Adrenal gland (tissue), 19 donors: ENCODE measurements at places on chromosomes 2 and 18.

DNA sequence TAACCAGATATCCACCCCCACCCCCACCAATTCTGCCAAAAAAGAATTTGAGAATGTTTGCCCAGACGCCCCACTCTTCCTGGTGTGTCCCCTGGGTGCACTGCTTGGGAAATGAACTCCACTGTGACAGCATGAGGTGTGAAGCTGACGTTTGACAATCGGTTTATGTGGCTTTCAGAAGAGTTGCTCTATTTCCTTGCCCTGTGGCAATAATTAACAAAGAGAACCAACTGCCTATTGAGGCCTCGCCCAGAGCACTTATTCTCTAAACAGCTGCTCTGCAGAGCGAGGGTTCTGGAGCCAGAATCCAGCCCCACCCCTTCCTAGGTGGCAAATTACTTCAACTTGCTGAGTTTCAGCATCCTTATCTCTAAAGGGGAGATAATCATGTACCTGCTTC is 115.8 kb upstream of the SIX3 start:
- no peak for DNase-seq

DNA sequence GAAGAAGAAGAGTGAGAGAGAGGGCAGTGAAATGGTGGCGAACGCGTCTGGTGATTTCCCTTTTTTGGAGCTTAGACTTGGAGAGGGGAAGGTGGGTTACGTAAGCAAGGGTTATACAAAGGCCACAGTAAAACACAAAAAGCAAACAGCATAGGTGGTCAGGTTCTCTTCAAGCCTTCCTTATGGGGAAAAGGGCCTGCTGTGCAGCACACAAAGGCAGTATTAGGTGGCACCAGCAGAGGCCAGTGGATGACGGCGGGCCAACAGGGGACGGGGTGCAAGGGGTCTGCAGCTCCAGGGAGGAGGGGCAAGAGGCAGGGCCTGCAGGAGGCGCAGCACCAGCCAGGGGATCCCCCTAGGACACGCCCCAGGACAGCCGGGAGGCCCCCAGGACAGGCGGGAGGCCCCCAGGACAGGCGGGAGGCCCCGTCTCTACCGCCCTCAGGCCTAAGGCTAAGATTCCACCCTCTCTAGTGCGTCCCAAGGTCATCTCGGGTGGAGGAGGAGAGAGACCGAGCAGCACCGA is 32.6 kb upstream of the NPC1 start:
- DNase-seq, result peak; percentile 30

DNA sequence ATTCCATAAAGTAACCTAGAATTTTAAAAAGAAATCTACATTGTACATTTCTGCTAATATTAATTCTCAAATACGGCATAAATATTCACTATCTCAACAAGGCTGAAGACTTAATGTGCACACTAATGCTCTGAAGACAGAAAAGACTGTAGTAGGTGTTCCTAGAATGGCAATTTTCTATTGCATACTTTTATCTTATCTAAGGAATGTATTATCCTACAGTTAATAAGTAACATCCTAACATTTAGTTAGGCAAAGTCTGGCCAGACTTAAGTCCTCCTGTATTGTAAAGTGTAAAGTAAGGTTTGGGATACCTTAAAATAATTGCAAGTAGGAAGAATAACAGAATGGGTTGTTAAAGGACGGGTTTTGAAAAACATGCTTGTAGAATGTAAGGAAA is 42.2 kb downstream of the CHST9 start:
- no peak for DNase-seq

DNA sequence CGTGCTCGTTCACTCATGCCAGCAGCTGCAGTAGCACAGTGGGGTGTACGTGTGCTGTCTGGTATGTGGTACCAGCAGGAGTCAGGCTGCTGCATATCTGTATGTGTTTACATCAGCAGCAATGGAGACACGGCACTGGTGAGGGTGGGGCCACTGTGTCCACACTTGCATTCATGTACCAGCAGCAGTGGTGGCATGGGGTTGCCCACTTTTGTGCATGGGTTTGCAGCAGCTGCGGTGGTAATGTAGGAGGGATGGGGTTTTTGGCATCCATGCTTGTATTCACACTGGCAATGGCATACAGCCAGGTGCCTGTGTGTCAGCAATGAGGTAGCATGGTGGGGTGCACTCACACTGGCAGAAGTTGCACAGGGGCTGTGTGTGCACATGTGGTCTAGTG is 187.8 kb downstream of the KCNJ3 start:
- DNase-seq, result no peak

DNA sequence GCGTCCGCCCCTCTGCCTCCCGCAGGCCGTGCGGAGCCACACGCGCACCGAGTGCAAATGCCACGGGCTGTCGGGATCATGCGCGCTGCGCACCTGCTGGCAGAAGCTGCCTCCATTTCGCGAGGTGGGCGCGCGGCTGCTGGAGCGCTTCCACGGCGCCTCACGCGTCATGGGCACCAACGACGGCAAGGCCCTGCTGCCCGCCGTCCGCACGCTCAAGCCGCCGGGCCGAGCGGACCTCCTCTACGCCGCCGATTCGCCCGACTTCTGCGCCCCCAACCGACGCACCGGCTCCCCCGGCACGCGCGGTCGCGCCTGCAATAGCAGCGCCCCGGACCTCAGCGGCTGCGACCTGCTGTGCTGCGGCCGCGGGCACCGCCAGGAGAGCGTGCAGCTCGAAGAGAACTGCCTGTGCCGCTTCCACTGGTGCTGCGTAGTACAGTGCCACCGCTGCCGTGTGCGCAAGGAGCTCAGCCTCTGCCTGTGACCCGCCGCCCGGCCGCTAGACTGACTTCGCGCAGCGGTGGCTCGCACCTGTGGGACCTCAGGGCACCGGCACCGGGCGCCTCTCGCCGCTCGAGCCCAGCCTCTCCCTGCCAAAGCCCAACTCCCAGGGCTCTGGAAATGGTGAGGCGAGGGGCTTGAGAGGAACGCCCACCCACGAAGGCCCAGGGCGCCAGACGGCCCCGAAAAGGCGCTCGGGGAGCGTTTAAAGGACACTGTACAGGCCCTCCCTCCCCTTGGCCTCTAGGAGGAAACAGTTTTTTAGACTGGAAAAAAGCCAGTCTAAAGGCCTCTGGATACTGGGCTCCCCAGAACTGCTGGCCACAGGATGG is 7.1 kb upstream of the WNT10A start:
- DNase-seq, result no peak

DNA sequence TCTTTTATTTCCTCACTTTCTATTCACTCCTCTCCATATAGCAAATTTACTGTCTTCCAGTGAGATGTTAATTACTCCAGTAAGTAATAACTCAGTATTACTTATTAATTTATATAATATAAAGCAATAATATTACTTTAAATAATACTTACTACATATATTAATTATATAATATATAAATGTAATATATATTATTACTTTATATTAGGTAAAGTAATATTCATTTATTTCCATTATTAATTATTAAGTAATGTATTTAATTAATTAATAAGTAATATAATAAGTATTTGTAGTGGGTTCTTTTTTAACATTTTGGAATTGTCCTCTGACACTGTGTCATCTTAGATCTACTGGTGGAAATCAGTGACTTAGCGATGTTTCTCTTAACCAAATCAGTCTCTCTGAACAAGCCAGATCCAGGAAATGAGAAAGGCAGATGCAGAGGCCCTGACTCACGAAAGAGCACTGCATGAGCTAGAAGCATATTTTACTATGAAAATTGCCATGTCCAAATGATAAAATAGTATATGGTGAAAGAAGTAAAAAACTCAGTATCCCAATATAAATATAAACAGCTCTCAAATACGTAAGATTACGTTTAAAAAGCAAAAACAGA is 115.9 kb downstream of the DSEL start:
- DNase-seq, result no peak

GRCh38 chr2:239226677-239227581 is 173.9 kb downstream of the HDAC4 start:
- peak; percentile 57 for DNase-seq

GRCh38 chr2:100767224-100767653 is 52.7 kb upstream of the NPAS2 start:
- no peak for DNase-seq

- DNase-seq, result no peak
Measured at GRCh38 chr18:6370410-6370809, 44.3 kb downstream of the L3MBTL4 start.

GRCh38 chr2:117794668-117795067 is 19.8 kb upstream of the DDX18 start:
- DNase-seq, result no peak

DNA sequence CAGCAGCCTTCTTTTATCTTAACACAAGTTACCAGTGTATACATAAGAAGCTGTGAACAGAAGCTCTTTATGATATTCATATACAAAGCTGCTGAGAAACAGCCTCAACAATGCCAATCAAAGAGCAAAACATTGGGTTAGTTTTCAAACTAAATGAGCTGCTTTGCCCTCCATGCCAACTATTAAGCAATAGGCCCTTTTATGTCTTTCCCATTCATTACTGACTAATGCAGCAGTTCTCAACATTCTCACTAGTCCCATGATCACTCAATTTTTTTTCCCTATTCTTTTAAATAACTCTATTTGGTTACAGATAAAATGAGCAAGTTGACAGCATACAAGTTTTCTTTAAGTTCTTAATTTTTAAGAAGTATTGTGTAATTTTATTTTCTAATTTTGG is 57.9 kb upstream of the FRZB start:
- peak; percentile 35 for DNase-seq

DNA sequence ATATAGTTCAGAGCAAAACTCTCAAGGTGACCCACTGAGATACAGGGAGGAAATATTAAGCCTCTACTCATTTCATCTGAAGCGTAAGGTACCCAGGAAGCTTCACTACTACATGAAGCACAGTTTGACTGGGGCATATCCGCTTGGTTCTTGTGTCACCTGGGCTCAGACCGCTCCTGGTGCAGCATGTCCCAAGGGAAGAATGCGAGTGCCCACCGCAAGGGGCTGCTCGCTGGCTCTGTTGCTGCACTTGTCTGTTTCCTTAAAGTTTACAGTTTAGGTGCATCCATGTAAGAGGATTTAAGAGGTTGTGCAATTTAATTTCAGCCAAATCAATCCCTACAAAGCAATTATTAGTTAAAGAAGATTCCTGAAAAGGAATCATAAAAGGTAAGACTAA is 507.8 kb downstream of the FBXO15 start:
- DNase-seq, result no peak

GRCh38 chr2:48601349-48601748 is 16.3 kb upstream of the GTF2A1L start:
- no peak for DNase-seq

DNA sequence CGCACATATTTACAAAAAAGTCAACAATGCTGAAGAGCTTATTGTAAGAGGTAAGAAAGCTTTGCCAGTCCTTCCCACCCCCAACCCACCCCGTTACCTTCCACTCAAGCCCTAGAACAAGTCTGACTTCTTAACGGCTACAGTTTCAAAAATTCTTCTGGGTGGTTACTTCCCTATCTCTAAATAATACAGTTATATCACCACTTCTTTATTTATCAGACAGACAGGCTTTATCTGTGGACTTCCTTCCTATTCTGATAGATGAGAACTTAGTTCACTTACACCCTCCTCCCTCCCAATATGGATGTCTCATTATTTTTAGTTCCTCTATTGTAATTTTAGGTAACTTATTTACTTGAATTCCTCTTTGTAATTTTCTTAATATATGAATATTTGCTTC is 26.7 kb upstream of the ACTR3 start:
- DNase-seq, result no peak

DNA sequence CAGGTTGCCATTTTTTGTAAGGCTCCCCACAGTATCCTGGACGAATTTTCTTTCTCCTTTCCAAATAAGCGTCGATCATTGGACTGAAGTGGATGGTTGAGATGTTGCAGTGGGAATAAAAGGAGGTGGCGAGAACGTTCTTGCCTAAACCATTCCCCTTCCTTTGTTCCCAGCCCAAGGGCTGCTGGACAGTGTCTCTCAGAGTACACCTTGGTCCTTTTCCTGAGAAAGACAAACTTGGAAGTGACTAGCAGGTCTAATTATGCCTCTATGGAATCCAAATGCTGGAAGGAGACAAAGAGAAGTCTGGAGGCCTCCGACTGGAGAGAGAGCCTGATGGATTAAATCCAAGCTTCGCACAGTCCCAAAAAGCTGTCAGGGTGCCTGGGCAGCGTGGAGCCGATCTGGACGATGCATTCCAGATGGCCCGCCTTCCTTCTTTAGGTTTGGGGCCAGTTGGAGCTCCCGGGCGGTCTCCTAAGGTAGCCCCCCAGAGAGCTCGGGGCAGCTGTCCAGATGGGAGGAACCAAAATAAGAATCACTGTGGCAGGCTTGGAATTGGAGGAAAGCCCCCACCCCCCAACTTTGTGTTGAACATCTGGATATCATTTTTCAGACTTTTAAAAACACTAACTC is 186.8 kb downstream of the TMEM247 start:
- no peak for DNase-seq

- no peak for DNase-seq
Measured at GRCh38 chr2:19676770-19677169, 225.0 kb downstream of the TTC32 start.

DNA sequence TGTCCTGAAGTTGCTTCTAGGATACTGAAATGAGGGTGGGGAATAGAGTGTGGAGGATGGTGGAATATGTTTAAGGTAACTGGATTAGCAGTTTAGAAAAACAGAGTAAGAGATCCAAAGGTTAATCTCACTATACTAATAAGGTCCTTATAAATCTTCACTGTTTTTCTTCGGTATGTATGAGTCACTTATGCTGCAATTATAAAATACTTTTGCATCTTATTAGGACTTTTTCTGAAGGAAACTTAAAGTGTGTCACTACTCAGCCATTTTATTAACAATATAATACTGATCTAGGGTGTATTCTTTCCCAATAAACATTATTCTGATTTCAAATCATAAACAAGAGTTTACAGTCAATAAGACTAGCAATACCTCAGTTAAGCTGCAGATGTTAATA is 182.3 kb downstream of the ZNF521 start:
- no peak for DNase-seq

DNA sequence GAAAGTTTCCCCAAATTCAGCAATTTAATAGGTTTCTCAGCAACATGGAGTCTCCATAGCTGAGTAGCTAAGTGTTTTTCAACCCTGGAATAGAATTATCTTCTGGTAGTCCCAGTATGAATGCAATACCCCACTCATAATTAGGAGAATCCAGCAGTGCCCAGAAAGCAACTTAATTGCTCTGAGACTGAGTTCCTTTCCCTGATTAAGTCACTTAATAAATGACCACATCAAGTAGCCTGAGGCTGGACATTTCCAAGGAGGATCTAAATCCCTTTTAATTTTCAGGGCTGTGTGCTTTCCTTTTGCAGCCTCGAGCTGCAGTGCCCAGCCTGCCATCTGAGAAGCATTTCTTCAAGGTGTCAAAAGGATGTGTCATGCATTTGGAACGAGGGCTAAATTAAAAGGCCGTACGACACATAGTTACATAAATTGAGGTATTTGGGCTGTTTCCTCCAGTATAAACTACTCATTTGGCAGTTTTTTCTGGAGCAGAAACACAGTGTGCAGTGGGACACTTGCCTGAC is 17.7 kb upstream of the SIX2 start:
- no peak for DNase-seq

- DNase-seq, result peak; percentile 84
Measured at GRCh38 chr2:54471221-54471711, 15.1 kb downstream of the SPTBN1 start.

DNA sequence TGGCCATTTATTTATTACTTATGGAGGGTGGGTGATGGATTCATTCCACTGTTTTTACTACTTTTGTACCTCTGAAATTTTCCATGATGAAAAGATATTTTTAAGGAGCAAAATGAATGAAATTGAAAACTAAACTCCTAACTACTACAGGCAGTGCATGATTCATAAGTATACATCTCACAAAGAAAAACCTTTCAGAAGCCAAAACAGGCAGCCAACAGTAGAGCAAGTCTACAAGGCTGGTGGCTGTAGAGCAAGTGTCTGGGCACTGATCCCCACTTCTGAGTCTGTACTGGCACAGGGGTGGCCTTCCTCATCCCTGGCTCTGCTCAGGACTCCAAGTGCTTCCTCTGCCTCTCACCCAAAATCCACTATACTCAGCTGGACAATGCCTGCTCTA is 8.2 kb upstream of the RMP24 start:
- no peak for DNase-seq
